T-helper 1 cell (primary cell): ENCODE measurements at places on chromosomes 3 and 15.

DNA sequence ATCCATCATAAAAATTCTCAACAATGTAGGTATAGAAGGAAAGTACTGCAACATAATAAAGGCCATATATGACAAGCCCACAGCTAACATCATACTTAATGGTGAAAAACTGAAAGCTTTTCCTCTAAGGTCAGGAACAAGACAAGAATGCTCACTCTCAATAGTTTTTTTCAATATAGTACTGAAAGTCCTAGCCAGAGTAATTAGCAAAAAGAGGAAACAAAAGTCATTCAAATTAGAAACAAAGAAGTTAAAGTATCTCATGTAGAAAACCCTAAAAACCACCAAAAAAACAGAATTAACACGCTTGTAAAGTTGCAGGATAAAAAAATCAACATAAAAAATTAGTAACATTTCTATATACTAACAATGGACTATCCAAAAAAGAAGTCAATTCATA lies 61.8 kb downstream of the MYH15 start:
- no peak for DNase-seq

GRCh38 chr3:58035524-58036255 lies 27.5 kb downstream of the FLNB start:
- no peak for DNase-seq

GRCh38 chr3:60652829-60653228 lies 598.4 kb downstream of the FHIT start:
- DNase-seq: no peak

DNA sequence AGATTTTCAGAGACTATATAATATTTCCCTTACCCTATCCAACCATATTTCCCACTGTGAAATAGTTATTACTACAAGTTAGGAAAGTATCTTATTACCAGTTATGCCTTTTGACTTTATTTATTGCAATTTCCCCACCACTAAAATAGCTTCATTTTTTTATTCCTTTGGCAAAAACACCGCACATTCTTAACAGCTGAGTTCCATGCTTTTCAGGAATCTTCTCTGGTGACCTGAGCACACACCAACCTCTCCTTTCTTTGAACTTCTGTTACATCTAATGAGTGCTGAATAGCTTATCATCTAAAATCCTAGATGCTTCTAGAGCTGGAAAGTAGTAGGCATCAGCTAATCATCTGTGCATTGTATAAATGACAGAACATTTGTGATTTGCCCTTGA lies 99.1 kb downstream of the UBE2E2 start:
- no peak for DNase-seq

DNA sequence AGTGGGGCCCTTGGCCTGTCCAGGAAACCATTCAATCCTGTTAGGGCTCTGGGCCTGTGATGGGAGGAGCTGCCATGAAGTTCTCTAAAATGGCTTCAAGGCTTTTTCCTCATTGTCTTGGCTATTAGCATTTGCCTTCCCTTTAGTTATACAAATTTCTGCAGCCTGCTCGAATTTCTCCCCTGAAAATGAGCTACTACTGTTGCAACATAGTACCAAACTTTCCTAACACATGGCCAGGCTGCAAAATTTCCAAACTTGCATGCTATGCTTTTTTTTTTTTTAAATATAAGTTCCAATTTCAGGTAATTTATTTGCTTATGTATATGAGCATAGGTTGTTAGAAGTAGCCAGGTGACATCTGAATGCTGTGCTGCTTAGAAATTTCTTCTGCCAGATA lies 560.8 kb upstream of the TBL1XR1 start:
- no peak for DNase-seq

DNA sequence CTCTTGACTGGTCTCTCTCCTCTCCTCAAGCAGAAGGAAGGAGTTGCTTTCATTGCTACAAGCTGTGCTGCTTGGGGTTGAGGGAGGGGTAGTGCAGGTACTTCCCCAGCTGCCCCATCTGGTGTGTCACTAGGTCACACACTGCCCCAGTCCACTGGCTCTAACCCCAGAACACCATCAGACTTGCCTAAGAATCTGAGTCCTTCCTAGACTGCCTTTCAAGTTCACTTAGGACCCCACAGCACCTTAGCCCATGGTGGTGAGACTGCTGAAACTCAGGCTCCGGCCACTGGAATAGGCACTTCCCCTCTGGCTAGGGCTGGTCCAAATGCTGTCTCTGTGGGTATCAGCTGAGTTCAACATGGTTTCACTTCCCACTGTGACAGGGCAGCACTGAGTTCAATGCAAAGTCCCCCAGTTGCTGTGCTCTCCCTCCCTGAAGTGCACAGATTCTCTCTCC lies 279.7 kb upstream of the GOLGA6L4 start:
- no peak for DNase-seq

GRCh38 chr3:17730318-17730967 lies 12.0 kb downstream of the TBC1D5 start:
- DNase-seq: no peak

- no peak for DNase-seq
These were observed 218.3 kb upstream of the SOX2 start for GRCh38 chr3:181493423-181493822.

- DNase-seq: no peak
These were observed 1.8 kb downstream of the CX3CR1 start for GRCh38 chr3:39277893-39278615.

DNA sequence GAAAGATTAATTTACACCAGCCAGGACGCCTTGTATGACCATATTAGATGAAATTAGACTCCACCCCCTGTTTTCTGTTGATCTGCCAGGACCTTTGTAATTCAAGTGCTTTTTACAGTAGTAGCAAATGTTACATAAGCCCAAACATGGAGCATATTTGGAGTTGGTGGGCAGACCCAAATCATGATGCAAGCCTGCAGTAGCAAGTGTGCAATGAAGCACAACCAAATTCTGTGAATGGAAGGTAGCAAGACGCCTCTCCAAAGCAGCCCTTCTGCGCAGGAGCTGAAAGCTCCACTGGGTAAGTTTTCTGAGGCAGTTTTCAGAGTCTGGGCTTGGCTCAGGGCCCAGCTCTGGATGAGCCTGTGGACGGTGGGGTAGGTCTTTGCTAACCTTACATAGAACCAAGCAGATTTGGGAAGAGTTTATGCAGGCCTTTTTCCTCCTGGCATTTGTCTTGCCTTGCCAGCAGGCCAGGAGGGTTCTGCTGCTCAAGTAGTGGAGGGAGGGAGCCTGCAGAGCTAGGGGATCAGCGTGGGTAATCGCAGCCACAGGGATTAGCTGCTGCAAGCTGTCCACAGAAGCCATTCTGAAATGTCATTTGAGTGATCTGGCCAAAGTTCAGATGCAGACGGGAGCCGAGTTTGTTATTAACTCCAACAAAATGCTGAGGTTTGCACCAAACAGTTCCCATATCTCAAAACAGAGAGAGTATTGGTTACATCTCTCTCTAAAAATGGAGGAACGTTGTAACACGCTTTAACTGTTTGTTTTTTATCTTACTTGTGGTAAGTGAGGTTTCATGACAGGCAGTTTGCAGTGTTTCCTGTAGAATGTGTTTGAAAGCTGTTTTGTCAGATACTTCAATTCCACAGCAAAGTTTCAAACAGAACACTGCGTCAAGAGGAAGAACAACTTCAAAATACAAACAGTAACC lies 55.4 kb downstream of the PSMD6 start:
- DNase-seq: no peak

DNA sequence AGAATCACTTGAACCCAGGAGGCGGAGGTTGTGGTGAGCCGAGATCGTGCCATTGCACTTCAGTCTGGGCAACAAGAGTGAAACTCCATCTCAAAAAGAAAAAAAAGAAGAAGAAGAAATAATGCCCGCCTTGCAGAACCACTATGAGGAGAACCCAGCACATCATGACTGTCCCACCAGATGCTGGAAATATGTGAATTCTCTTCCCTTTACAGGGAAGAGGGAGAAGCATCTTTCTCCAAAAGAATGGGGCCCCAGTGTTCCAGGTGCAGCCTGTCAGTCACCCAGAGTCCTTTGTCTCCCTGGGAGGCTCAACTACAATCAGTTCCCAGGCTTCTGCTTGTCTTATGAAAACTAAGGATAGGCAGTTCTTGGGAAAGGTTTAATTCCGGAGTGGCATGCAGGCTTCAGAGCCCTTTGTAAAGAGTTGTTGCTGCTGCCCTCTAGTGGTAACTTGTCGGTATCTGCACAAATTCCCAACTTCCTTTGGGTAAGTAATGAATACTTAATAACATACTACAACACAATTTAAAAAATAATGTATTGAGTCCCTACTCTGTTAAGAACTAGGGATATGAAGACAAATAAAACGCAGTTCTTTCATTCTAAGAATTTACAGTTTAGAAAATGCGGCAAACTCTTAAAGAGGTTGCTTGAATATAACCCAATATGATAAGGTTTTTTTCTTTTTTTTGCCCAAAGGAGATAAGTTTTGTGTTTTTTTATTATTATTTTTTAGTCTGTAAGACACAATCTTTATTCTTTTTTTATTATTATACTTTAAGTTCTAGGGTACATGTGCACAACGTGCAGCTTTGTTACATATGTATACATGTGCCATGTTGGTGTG lies 18.6 kb upstream of the TICRR start:
- peak; percentile 26 for DNase-seq

GRCh38 chr15:95075792-95076677 lies 844.7 kb downstream of the MCTP2 start:
- DNase-seq: no peak

- no peak for DNase-seq
These were observed 177.7 kb downstream of the VGLL4 start for GRCh38 chr3:11465744-11466616.

GRCh38 chr3:49465270-49466034 lies 4.6 kb upstream of the DAG1 start:
- DNase-seq: no peak

DNA sequence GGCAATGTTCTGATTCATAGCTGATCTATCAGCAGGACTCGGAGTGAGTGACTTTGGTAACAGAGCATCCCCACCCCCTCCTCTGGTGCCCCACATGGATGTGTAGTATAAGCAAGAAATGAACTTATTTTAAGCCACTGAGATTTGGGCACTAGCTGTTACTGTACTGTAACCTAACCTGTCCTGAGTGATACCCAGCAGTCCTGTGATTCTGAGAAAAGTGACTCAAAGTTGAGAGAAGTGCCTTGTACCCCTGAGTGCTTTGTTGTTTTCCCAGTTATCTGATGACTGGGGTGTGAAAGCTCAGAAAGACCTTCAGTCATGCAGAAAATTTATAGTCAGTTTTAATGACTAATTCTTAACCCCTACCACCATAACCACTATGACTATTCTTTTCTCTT lies 439.9 kb upstream of the RBMS3 start:
- DNase-seq: no peak

- no peak for DNase-seq
These were observed 41.3 kb downstream of the APBA2 start for GRCh38 chr15:28927043-28927442.

DNA sequence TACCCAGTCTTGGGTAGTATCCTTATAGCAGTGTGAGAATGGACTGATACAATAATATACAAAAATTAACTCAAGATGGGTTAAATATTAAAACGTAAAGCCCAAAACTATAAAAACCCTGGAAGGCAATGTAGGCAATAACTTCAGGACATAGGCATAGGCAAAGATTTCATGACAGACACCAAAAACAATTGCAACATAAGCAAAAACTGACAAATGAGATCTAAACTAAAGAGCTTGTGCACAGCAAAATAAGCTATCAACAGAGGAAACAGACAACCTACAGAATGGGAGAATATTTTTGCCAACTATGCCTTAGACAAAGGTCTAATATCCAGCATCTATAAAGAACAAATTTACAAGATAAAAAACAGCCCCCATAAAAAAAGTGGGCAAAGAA lies 204.8 kb upstream of the CCDC54 start:
- DNase-seq: no peak
